ENCODE measurements at places on chromosomes 12 and 14.

DNA sequence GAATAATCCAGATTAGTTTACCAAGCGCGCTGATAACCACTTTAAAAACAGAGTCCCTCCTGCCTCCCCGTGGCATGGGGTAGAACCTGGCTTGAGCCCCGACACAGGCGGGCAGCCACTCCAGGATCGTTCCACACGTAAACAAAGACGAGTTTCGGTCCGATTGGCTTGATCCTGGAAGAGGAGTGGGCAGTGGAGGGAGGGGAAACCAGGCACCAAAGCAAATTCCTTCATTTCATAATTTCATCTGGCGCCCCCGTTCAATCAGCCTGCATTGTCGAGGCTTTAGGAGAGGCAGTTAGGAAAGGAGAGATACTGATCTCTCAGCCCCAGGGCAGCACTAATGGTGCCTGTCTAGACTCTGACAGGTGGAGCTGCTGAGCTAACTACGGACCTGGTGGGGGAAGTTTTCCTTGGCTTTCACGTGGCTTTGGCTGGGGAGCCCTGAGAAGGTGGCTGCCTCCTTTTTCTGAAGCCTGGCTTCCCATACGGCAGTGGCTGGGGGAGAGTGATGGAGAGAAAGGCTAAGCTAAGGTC lies 751 bp upstream of the GPRC5A start:
- no peaks in the 10 kb centered on the region for H3K36me3 ChIP-seq
- no peaks in the 10 kb centered on the region for H3K4me1 ChIP-seq
- peak overlapping the region; percentile 44 for H3K4me3 ChIP-seq
- peak overlapping the region; percentile 75 for H3K27ac ChIP-seq
- no peaks in the 10 kb centered on the region for H3K27me3 ChIP-seq

DNA sequence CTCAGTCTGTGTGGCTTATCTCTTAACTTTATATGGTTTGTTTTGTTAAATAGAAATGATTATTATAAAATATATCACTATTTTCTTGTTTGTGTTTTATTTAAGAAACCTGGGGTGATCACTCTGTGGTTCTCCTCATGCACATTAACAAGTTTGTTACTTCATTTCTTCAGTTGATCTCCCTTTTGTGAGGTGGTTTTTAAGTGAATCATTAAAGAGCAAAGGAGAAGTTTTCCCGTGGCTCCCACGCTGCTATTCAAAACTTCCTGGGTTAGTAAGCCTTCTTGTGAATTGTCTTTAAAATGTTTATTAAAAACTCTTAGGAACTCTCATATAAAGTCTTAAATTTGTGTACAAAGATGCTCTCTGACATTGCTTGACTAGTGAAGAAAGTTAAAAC lies 11.8 kb downstream of the ADIPOR2 start:
- no peaks in the 10 kb centered on the region for H3K4me1 ChIP-seq
- no peak overlapping the region for H3K4me3 ChIP-seq

GRCh38 chr12:66848967-66849366 lies 170.1 kb upstream of the GRIP1 start:
- H3K27me3 ChIP-seq = no peaks in the 10 kb centered on the region
- DNase-seq = no peak
- H3K36me3 ChIP-seq = no peaks in the 10 kb centered on the region
- no peaks in the 10 kb centered on the region for H3K4me1 ChIP-seq
- H3K27ac ChIP-seq = no peak overlapping the region

DNA sequence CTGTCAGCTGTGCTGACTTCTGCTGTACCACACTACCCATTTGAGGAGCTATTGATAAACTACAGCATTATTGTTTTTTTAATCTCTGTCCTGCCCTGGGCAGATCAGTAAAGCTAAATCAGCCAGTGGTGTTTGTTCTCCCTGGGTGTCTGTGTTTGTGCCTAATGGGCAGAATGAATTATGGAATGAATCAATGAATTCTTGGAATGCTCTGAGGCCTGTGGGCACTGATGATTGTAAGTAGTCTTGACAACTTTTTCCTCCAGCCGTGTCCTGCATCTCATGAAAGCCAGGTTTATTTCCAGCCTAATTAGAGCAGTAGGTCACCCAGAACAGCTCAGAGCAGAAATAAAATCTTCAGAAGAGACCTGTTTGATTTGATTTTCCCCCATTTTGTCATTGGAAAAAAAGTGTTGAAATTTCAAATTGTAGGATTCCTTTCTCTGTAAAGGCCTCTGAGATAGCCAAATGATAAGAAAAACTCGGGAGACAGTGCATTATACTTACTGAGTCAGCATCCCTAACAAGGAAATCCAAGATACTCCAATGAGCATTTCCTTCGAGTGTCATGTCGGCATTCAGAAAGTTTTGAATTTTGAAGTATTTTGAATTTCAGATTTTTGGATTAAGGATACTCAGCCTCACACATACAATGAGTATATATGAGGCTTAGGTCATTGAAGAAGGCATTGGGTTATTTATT lies 19.4 kb upstream of the EVL start:
- no peaks in the 10 kb centered on the region for H3K27me3 ChIP-seq
- no peaks in the 10 kb centered on the region for H3K4me1 ChIP-seq
- H3K36me3 ChIP-seq = no peaks in the 10 kb centered on the region
- H3K4me3 ChIP-seq = no peak overlapping the region
- H3K27ac ChIP-seq = no peak overlapping the region

DNA sequence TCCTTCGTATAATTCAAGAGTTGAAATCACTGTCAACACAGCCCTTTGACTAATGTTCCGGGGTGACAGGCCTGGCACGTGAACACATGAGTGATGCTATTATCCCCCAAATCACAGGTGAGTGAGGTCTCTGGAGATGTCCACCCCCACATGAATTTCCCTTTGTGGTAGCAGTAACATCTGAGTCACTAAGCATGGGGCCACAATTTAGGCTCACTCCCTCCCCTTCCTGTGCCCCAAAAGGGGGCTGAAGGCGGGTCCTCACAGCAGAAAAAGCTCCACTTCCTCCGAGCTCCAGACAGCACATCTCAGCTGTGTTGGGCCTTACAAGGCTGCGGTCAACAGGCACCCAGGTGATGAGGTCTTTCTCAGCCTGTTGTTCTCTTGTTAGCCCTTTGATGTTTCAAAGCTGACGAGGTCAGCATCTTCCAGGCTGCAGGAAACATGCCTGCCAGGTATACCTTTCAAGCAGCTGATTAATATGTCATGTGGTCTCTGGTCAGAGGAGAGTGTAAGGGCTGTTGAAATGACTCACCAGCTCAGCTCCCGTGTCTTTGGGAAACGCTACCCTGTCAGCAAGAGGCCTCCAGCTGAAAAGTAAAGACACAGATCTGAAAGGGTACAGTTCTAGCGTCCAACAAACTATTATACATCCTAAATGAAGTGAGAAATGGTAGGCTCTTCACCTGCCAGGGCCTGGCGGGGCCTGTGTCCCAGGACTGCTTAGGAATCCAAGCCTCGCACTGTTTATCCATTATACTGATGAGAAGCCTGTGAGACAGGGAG lies 107.3 kb downstream of the ZFP36L1 start:
- no peaks in the 10 kb centered on the region for H3K36me3 ChIP-seq
- no peak for DNase-seq
- no peaks in the 10 kb centered on the region for H3K4me1 ChIP-seq
- no peaks in the 10 kb centered on the region for H3K27me3 ChIP-seq
- H3K4me3 ChIP-seq = no peak overlapping the region

GRCh38 chr14:63992858-63993257 lies 140.1 kb downstream of the SYNE2 start:
- H3K27ac ChIP-seq = peak overlapping the region; percentile 41
- no peaks in the 10 kb centered on the region for H3K36me3 ChIP-seq
- peak; percentile 84 for DNase-seq
- no peaks in the 10 kb centered on the region for H3K27me3 ChIP-seq
- no peaks in the 10 kb centered on the region for H3K4me1 ChIP-seq

GRCh38 chr12:2075508-2076195 lies 22.9 kb downstream of the CACNA1C start:
- peak overlapping the region; percentile 41 for H3K27ac ChIP-seq
- no peaks in the 10 kb centered on the region for H3K36me3 ChIP-seq
- H3K4me3 ChIP-seq = no peak overlapping the region
- no peak for DNase-seq
- no peaks in the 10 kb centered on the region for H3K27me3 ChIP-seq

- H3K27ac ChIP-seq = no peak overlapping the region
- no peaks in the 10 kb centered on the region for H3K36me3 ChIP-seq
- H3K4me1 ChIP-seq = no peaks in the 10 kb centered on the region
- H3K27me3 ChIP-seq = no peaks in the 10 kb centered on the region
Measured at GRCh38 chr14:44951051-44951450, 10.7 kb downstream of the KLHL28 start.

- no peak overlapping the region for H3K4me3 ChIP-seq
- no peaks in the 10 kb centered on the region for H3K36me3 ChIP-seq
- H3K27ac ChIP-seq = no peak overlapping the region
- H3K4me1 ChIP-seq = no peaks in the 10 kb centered on the region
Measured at GRCh38 chr12:125643055-125643454, 577.8 kb downstream of the AACS start.

DNA sequence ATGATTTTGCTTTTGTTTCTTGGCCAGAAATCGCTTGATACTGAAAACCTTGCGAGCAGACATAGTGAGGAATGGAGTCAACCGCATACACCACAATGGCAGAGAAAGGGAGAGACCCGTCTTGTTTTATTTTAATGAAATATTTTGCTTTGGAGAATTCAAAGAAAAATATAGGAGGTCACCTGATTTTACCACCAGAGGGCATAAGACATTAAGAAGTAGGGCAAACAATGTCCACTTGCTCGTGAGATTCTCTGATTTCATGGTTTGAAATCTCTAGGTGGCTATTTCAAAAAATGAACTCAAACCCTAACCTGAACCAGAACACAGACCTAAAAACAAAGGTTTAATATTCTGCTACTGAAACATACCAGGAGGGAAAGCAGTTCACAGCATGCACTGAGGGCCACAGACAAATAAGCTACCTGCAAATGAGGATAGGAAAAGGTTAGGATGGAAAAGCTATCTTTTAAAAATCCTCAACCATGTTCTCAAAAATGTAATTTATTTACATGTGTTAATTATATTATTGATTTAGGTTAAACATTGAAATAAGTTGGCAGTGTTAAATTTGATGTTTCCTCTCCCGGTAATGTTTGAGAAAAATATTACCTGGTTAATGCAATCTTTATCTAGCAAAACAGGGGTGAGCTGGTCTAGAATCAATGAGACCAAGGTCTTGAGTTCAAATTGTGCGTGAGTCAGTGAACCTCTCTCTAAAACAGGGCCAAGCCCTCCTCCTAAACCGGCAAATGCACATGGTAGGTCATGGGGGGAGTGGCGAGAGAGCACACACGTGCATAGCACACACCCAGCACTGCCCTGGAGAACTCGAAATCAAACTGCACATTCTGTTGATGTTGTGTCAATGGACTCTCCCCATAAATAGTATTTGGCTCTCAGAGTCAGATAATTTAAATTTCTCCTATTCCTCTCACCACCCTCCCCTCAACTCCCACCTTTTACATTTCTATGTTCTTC lies 12.5 kb downstream of the IFNG-AS1 start:
- no peak overlapping the region for H3K27ac ChIP-seq
- no peaks in the 10 kb centered on the region for H3K27me3 ChIP-seq
- H3K4me3 ChIP-seq = no peak overlapping the region
- H3K36me3 ChIP-seq = no peaks in the 10 kb centered on the region
- DNase-seq = no peak

- no peak overlapping the region for H3K27ac ChIP-seq
- no peak for DNase-seq
Measured at GRCh38 chr12:127445581-127446139, 821.3 kb upstream of the TMEM132C start.

DNA sequence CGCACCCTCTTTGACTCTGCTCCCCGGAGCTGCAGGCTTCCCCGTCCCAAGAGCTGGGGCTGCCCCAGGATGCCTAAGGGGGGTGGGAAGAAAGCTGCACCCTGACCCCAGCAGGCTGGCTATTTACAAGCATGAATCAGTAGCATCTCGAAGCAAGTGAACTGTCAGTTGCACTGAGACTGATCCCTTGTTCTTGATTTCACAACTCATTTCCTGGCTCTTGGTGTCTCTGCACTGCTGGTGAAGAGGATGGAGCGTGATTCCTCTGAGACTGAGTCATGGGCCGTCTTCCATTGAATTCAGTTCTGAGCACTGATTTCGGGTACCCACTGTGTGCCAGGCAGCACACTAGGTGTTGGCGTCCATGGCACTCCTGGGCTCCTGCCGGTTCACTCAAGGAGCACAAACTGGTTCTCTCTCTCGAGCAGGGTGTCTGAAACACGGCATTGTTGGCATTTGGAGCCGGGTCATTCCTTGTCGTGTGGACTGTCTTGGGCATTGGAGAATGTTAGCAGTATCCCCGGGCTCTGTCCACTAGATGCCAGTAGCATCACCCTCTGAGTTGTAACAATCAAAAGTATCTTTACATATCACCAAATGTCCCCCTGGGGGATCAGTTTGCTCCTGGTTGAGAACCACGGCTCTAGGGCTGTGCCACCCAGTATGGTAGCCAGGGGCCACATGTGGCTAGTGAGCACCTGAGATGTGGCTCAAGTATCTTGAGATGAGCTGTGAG lies 86.9 kb downstream of the RIN3 start:
- no peaks in the 10 kb centered on the region for H3K4me1 ChIP-seq
- no peaks in the 10 kb centered on the region for H3K27me3 ChIP-seq
- no peak overlapping the region for H3K4me3 ChIP-seq
- no peak for DNase-seq
- H3K27ac ChIP-seq = no peak overlapping the region
- no peaks in the 10 kb centered on the region for H3K36me3 ChIP-seq

Measured in prostate gland (tissue), 2 donors.